ENCODE measurements at places on chromosomes 1 and 21.

- no peak for DNase-seq
Measured at GRCh38 chr1:235087906-235088305, 40.7 kb downstream of the TOMM20 start.

DNA sequence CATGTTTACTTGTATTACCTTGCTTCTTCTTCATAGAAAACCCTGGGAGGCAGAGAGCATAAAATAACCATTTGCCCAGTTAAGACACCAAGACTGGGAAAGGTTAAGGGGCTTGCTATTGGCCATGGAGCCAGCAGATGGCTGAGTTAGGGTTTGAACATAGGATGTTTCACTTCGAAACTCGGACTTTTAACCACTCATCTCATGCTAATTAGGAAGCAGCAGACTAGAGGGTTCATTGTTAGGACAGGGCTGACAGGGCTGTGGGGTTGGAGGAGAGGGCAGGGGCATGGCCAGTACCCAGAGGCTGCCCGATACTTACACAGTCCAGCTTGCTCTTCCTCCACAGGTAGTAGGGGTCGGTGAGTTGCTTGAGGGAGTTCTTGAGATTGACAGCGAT lies 17.0 kb downstream of the SLC26A9 start:
- DNase-seq: no peak

- DNase-seq: no peak
Measured at GRCh38 chr1:177441281-177441680, 270.5 kb downstream of the BRINP2 start.

DNA sequence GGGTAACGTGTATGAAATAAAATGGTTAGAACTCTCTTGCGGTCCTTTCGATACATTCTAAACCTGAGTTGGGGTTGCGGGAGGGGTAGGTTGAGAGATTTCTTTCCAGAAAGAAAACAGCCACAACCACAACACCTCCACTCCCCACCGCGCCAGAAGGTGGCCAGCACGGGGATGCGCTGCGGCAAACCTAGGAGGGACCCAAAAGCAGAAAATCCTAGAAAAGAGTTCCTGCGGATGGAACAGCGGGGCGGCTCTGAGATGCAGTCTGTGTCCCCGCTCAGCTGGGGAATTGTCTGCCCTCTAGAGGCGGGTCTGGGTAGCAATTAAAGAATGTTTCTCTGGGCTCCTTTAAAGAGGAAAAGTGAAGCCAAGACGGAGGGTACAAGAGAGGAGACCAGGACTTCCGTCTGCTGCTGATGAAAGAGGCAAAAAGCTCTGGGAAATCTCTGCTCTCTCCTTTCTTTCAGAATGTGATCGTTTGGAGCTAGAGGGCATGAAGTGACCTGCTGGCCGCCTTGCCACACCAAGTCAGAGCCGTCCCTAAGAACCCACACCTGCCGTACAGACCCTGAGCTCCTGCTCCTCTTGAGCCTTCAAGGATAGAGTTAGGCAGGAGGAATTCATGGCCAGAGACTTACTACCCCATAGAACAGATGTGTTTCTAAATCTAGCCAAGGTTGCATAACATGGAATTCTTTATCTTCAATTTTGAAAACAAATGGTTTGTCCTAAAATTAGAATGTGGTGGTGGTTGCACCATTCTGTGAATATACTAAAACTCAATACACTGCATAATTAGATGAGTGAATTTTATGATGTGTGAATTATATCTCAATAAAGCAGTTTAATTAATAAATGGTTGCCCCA lies 46.5 kb upstream of the COA6 start:
- DNase-seq: peak; percentile 47

DNA sequence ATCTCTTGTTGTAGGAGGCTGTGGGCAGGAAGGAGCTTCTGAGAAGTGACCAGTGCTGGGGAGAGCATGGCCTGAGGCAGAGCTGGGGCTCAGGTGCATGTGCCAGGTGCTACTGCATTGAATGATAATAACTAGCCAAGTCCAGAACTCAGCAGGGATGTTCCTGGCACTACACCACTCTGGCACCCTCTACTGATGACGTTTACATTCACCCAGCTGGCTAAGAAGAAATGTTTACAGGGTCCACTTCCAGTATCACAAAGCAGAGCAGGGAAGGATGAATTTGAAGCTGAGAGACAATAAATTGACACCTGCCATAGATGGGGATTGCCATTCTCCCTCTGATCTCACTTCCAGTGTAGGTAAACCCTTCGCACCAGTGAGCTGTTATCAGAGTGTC lies 411.8 kb downstream of the SETD4 start:
- DNase-seq: no peak

DNA sequence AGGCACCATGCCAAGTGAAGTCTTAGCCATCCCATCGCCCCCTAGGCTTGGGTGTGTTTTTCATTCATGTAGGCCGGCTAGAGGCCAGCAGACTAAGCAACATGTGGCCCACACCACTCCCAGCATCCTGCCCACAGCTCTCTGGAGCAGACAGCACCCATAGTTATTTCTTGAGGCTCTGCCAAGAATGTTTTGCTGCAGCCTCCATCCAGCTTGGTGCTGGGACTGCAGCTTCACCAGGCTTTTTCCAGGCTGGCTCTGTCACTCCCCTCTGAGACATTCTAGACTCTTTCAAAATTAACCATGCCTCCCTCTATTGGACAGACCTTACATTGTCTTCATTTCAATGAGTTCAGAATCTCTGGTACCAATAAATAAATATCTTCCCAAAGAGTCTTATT lies 104.2 kb downstream of the DUSP10 start:
- no peak for DNase-seq

DNA sequence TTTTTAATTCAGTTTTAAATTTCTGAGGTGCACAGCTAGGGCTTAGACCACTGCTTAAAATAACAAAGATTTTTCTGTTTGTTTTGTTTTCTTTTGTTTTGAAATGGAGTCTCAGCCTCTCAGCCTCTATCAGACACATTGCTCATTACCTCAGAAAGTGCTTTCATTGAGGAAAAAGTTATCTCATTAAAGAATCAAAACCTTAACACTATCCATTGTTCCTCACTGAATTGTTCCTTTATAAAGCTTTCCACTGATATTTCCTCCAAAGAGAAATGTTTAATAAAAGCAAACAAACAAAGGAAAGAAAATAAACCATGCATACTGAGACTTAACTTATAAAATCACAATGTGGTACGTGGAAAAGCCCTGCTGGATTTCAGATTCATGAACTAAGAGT lies 63.8 kb downstream of the SIPA1L2 start:
- DNase-seq: no peak

GRCh38 chr1:43969416-43969745 lies 429 bp upstream of the DPH2 start:
- no peak for DNase-seq

- no peak for DNase-seq
Measured at GRCh38 chr1:88311907-88312306, 372.2 kb upstream of the PKN2 start.

DNA sequence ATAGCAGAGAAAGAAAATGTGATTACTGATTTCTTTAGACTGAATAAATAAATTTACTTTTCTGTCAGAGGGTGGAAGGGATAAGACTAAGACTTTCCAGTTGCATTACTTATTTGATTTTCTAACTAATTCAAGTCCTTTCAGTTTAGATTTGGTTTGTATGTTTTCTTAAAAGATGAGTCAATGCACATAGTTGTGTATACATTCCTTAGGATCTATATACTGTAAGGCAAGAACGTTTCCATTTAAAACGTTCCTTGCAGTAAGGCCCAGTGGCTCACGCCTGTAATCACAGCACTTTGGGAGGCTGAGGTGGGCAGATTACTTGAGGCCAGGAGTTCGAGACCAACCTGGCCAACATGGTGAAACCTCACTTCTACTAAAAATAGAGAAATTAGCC lies 14.5 kb upstream of the SERTAD4 start:
- no peak for DNase-seq

- no peak for DNase-seq
Measured at GRCh38 chr1:154707901-154708463, 100.0 kb upstream of the ADAR start.

GRCh38 chr1:94154989-94155388 lies 34.0 kb upstream of the ABCA4 start:
- DNase-seq: no peak

DNA sequence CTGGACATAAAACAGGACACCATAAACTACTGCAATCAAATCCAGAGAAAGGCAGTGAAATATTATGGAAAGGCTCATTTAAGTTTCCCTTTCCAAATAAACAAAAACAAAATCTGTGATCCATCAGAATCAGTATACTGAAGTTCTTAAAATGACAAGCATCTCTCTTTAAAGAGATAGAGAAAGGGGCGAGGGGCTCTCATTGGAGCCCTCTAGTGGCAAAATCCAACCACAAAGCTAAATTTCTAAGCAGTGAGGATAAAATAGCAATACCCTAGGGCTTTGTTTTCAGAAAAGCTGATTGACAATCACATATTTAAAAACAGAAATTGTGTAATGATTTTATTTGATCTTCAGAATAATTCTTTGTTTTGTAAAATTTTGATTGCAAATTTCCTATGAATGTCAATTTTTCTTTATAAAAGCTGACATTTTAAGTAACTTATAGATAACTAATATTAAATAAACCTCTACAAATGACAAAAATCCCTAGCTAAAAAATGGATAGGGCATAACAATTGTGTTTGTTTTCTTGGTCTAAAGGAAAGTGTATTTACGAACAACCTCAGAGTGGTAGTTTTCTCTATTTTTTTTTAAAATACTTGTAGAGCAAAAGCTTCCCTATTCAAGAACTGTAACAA lies 138.2 kb downstream of the COL24A1 start:
- no peak for DNase-seq

GRCh38 chr1:66788231-66788939 lies 12.7 kb downstream of the INSL5 start:
- DNase-seq: peak; percentile 62

GRCh38 chr1:153525088-153525728 lies 10.6 kb downstream of the S100A6 start:
- DNase-seq: no peak

- no peak for DNase-seq
Measured at GRCh38 chr21:42279341-42279871, 35.8 kb downstream of the TFF3 start.

DNA sequence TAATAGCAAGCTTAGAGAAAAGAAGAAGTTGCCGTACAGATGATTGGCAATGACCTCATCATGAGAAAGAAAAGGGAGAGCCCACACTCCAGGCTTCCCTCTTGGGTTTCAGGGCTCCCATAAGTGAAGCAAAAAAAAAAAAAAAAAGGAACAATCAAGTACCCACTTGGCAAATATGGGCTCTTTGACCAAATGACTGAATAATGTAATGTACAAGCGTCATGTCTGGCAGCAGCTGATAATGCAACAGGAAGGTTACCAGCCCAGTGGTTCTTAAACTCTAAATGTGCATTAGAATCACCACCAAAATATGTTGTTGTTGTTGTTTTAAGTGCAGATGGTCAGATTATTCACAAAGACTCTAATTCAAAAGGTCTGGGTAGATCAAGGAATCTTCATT lies 13.5 kb downstream of the TNFSF4 start:
- no peak for DNase-seq

- DNase-seq: no peak
Measured at GRCh38 chr1:224517171-224517570, 82.6 kb upstream of the WDR26 start.

- no peak for DNase-seq
Measured at GRCh38 chr1:228366062-228366865, 40.4 kb downstream of the TRIM11 start.

GRCh38 chr1:110594456-110595352 lies 11.5 kb downstream of the KCNA2 start:
- DNase-seq: no peak

- DNase-seq: no peak
Measured at GRCh38 chr1:2528966-2529783, 888 bp downstream of the HES5 start.

- DNase-seq: no peak
Measured at GRCh38 chr1:172109359-172109758, 268.1 kb downstream of the DNM3 start.

- DNase-seq: no peak
Measured at GRCh38 chr1:228270032-228270431, 62.2 kb downstream of the OBSCN start.

Data from activated CD4-positive, alpha-beta T cell treated with anti-CD3 and anti-CD28 coated beads, Interleukin-2, amount 50 U/mL, for 24 hours (primary cell).